ENCODE measurements at places on chromosomes 6 and 20.

- no peak for DNase-seq
These were observed 44.3 kb downstream of the OSTM1 start for GRCh38 chr6:108030211-108030610.

GRCh38 chr6:138948546-138949179 lies 39.4 kb downstream of the REPS1 start:
- DNase-seq: no peak

DNA sequence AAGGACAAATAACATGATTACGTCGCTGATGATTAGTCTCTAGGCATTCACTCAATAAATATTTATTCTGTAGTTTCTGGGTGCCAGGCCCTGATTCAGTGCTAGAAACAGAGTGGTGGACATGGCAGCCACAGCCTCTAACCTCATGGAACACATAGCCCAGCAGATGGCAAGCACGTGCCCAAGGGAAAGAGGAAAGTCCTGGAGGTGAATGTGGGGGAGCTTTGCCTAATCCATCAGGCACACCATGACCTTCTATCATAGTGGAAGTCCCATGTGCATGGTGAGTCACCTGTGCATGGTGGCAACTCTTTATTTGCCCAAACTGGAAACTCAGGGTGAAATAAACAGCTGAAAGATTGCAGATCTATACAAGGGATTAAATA lies 143.0 kb upstream of the TNFAIP3 start:
- no peak for DNase-seq

DNA sequence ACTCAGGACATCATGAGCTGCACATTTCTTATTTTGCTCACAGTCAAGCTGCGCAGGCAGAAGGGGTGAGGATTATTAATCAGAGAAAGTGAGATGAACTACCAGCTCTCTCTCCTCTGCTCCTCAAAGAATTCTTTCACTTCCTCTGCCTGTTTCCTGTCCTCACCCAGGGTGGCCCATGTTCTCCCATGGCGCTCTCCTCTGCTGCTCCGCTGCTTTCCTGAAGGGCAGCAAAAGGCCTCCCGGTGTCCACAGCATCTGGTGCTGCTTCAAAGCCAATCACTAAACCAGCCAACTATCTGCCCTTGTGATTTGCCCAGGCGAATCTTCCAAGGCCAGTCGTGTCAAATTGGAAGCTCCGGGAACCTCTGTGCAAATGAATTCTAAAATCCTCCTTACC lies 324.2 kb downstream of the TPBG start:
- no peak for DNase-seq

- DNase-seq: no peak
These were observed 242.0 kb downstream of the TBXT start for GRCh38 chr6:165925474-165926156.

DNA sequence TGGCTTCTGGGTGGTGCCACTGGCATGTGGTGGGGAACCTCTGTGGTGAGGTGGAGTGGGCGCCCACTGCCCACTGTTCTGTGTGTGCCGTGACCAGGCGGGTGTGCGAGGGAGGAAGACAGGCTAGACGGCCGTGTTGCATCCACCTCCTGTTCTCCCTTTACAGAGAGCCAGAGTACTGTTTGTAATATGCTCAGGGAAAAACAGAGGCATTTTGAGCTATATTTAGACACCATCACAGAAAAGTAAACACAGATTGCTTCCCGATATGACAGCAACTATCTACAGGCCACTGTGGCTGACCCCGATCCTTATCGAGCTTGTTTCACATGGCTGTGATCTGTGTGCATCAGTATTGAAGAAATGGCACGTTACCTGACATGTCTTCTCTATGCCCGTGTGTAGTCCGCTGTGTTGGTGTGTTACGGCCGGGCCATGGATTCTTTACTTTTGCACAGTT lies 45.6 kb downstream of the ARID1B start:
- DNase-seq: no peak

- DNase-seq: no peak
These were observed 84.0 kb downstream of the RAMACL start for GRCh38 chr6:166502453-166502852.

DNA sequence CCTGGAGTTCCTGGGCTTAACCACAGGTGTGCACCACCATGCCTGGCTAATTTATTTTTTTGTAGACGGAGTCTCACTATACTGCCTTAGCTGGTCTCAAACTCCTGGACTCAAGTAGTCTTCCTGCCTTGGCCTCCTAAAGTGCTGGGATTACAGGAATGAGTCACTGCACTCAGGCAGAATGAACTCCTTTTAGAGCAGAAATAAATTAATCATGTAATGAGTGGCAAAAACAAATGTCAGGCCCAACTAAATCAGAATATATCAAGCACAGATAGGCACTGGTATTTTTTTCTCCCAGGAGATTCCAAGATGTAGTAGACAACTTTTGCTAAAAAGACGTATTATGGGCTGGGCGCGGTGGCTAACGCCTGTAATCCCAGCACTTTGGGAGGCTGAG lies 2.6 kb downstream of the RPS10 start:
- DNase-seq: no peak

- DNase-seq: no peak
These were observed 107.4 kb downstream of the RPP40 start for GRCh38 chr6:4896401-4896800.

- DNase-seq: peak; percentile 57
These were observed 23.0 kb downstream of the IL17F start for GRCh38 chr6:52221302-52221701.

GRCh38 chr6:108869876-108870275 lies 21.7 kb downstream of the ARMC2 start:
- no peak for DNase-seq

DNA sequence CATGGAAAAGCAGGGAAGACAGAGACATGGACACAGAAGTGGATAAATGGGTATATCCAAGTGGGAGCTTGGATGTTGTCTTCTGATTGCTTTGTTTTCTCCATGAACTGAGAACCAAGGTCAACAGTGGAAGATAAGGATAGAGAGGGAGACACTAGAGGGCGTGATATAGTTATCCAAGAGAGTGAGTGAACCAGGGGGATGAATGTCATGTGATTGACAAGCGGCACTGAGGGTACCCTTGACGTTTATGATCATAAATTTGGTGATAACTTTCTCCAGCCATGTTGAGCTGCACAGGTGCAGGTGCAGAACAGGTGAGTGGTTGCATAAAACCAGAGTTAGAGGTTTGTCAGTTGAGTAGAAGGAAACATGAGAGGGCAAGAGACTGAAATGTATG lies 20.7 kb downstream of the EBF4 start:
- no peak for DNase-seq

GRCh38 chr20:54345301-54345724 lies 130.1 kb upstream of the DOK5 start:
- DNase-seq: no peak

GRCh38 chr6:158402184-158402583 lies 89.9 kb downstream of the TULP4 start:
- DNase-seq: no peak

DNA sequence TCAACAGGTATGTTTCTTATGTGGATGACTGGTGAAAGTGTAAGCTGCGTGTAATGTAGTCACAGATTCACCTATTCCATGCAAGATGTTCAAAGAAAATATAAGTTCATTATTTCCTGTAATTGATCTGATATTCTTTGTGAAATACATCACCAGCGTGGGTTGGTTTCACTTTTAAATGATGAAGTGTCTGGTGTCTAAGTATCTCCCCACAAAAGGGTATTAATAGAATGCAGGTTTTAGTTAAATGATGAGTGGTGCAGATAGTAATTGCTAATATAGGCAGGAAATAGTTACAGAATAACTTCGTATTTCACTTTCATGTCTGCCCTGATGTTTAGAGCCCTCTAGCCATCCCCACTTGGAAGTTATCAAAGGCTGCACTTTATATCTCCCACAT lies 22.2 kb downstream of the PGBD1 start:
- no peak for DNase-seq

DNA sequence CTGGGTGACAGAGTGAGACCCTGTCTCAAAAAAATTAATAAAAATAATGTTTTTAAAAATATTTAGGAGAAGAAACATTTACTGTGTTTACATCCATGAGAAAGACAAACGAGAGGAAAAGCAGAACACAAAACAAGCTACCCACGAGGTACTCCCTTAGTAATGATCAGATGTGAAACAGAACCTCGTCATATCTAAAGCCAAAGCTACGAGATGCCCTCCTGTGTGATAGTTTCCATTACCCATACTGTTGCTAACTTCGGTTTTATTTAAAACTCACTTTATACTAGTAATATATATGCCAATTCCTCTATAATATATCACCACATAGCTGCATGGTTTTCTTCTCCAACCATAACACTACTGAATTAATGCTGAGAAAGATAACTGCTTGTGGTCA lies 21.1 kb downstream of the SUMO4 start:
- no peak for DNase-seq

GRCh38 chr6:169162752-169163407 lies 90.8 kb downstream of the THBS2 start:
- no peak for DNase-seq
